ENCODE measurements at places on chromosomes 12 and 14.

DNA sequence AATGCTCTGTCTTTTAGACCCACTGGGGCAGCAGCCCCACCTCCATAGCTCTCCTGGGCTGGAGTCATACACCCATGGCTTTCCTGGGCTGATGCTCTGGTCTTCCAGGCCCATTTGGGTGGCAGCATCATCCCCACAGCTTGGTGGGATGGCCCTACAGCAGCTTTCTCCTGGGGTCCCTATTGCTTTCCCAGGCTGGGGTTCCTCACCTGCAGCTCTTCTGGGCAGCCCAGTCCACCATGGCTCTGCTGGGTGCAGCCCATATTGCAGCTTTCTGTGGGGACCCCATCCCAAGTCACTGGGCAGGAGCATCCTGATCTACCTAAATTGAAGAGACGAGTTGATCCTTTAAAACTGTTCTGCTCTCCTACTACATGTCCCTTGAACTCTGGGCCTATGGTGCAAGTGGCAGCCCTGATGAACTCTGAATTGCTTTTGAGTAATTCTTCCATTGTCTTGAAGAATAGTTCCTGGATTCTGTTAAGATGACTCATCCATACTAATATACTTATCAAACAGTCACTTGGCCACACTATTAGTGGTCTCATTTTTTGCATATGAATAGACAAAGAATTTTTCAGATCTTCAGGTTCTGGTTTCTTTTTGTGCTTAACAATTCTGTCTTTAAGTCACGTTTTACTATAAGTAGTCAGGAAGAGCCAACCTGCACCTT, 390.1 kb downstream of the DPF3 start:
- DNase-seq = no peak

DNA sequence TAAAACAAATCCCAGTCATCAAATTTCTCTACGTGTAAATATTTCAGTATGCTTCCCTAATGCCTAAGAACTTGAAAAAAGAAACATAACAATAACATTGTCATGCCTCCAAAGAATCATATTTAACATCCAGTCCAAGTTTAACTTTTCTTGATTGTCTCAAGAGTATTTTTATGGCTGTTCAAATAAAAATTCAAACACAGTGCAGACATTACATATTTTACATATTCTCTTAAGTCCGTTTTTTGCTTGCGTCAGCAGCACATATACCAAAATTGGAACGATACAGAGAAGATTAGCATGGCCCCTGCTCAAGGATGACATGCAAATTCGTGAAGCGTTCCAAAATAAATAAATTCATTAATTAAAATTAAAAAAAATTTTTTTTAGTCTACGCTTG, 23.3 kb upstream of the EEA1 start:
- no peak for DNase-seq

- DNase-seq = no peak
Measured at GRCh38 chr14:62745496-62745895, 299.8 kb downstream of the KCNH5 start.

DNA sequence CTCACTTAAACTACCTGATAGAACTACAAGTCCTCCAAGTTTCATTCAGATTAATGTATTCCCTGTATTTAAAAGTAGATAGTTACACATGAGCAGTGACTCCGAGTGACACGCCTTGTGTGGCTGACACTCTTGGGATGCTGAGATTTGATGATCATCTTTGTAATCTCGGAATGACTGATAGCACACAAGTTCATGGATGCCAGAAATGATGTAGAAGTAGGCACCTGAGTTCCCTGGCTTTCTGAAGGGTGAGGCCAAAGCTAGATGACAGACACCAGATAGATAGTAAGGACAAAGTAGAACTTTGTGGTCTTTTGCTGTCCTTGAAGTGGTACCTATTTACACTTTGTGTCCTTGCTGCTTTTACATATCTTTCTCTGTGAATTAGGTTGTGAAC, 491.2 kb downstream of the PCNX1 start:
- DNase-seq = no peak

DNA sequence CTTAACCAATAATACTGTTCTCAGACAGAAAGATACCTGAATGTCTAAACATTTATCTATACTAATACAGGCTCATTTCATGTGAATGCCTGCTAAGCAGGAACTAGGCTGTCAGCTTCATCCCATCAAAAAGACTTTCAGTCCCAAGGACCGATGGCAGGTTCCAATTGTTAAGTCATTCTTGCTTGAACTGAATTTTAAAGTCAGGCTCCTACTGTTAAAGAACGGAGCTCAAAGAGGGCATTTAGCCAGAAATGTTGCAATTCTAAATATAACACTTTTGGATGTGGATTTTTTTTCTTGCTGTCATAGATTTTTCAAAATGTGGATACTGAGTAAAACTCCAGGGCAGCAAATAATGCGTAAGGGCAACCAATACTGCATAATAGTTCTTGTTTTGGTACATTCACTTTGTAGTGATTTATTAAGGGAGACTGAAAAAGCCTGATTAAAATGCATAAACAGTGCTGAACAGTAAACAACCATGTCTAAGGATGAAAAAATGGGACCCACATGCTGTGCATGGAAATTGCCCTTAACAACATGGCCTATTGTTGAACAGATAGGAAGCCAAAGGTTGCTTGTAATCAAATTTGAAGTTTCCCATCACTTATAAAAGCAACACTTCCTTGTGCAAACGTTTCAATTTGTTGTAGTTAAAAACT, 38.6 kb upstream of the DBX2 start:
- DNase-seq = no peak

DNA sequence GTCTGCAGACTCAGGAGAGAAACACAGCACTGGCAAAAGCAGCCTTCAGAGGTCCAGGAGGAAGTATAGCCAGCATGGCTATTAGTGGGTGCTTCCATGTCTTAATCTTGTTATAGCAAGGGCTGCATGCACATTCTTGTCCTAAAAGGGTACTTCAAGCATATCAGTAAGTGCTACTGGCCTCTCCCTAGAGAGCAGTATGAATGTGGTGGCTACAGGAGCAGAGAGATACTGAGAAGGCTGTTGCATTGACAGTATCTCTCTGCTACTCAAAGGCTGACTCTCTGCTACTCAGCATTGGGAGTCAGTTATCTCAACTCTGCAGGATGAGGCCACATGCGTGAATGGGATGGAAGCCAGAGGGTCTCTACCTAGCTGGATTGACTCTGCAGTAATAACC, 2.0 kb downstream of the GARIN6 start:
- no peak for DNase-seq

- no peak for DNase-seq
Measured at GRCh38 chr14:77590845-77591485, 25.5 kb downstream of the SPTLC2 start.

DNA sequence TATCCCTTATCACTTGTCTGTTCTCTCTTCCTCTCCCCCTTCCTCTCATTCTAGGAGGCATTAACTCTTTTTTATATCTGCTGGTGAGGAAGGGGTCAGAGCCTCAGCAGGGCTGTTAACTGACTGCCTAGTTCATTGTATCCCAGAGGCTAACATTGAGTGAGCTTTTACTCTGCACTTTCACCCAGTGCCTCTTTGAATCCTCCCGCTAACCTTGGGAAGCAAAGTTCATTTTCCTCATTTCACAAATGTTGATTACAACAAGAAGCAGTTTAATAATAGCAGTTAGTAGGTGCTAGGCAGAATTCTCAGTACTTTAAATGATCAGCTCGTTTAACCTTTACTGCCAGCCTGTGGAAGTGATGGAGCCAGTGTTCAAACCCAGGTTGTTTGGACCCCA, 75.5 kb downstream of the POLR3B start:
- no peak for DNase-seq

DNA sequence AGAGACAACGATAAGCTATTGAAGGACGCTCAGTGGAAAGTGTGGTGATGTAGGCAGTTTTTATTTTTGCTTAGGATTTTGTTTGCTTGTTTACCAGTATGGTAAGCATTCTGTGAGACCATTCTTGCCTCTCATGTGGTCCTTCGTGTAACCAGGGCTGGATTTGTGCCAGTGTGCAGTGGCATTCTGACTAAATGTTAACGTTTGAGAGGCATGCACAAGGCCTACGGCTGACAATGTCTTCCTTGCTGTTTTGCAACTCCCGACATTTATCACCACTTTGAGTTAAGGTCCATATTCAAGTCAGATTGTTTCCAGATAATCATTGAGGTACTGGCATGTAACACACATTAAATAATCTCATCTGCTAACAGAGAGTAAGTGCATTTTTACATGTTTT, 102.3 kb upstream of the BCAT1 start:
- DNase-seq = no peak

GRCh38 chr12:67457778-67458665, 188.9 kb downstream of the CAND1 start:
- no peak for DNase-seq

DNA sequence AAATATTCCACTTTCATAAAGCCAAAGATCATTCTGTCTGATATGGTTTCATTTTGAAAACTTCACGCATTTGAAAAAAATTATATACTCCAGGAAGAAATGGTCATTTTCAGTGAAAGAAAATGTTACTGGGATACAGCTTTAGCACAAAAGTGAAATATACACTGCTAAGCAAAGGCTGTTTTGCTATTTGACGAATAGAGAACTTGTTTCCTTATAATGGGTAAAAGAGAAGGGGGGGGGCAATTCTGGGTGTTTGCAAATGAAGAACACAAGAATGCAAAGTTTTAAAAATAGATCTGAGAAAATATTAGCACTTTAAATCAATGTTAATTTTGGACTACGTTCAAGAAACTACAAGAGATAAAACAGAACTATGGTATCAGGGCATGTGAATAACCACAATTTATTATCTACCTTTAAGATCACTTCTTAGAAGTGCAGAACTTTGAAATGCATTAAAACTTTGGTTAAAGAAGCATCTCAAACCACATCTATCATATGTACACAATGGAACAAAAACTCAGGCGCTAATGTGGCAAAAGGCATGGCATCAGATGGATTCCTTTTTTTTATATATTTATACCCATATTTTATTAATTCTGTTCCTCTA, 51.1 kb downstream of the EFCAB11 start:
- DNase-seq = no peak

DNA sequence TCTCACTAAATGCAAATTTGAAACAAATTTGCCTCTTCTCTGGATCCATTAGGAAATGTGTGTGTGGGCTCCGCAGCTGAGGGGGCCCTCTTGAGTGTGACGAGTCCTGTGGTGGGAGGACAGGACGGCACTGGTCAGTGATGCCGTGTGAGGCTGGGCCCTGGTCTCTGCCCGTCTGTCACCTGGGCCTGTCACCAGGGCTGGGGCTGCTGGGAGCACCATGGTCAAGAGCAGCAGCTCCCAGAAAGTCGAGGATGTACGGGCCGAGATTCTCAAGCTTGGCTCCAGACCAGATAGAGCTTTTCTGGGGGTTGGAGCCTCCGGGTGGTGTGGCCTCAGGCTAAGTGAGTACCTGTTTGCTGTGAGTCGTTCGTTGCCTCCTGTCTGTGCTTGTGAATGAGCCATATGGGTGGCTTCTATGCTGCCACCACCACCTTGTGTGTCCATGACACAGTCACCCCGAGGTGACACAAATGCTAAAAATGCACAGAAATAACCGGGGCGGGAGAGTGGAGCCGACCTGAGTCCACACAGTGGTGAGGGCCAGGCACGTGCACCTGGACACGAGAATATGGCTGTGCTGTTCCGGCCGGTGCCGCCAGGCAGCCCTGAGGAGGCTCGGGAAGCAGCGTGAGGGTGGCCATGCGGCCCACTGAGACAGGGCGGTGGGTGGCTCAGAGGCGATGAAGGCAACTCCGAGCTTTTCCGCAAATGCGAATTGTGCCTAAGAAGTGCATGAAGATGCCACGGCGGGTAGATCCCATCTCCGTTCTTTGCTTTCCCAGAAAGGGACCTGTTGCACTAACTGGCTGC, 8.7 kb downstream of the PGAM5 start:
- no peak for DNase-seq

DNA sequence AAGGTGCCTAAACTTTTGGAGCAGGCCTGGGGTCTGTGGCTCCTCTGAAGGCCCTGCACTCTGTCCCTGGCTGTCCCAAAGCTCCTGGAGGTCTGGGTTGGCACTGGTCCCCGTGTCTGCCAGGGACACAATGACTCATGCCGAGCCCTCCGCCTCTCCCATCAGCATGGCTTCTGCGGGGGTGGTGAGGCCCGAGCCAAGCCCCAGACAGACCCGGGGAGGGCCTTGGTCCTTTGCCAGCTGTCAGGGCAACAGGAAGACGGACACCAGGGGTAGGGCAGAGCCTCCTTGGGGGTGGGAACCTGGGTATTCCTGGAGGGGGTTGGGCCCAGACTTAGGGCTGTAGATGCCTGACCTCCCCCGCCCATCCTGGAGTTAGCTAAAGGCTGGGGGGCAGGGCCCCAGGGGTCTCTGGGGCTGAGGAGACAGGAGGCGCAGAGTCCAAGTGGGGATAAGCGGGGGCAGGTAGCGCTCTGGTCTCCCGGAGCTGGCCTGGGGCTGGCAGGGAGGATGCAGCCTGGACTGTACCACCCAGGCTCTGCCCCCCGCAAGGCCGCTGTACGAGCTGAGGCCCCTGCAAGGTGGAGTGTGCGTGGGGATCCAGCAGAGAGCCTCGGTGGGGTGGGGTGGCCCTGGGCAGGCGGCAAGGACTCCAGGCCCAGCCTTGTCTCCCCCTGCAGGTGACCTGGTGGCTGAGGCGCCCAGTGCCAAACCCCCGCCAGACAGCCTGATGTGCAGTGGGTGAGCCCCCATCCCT, 16.4 kb upstream of the PUS1 start:
- no peak for DNase-seq

- DNase-seq = no peak
Measured at GRCh38 chr14:103273745-103274615, 60.1 kb upstream of the EIF5 start.

GRCh38 chr12:101919447-101919846, 42.1 kb downstream of the DRAM1 start:
- DNase-seq = no peak

DNA sequence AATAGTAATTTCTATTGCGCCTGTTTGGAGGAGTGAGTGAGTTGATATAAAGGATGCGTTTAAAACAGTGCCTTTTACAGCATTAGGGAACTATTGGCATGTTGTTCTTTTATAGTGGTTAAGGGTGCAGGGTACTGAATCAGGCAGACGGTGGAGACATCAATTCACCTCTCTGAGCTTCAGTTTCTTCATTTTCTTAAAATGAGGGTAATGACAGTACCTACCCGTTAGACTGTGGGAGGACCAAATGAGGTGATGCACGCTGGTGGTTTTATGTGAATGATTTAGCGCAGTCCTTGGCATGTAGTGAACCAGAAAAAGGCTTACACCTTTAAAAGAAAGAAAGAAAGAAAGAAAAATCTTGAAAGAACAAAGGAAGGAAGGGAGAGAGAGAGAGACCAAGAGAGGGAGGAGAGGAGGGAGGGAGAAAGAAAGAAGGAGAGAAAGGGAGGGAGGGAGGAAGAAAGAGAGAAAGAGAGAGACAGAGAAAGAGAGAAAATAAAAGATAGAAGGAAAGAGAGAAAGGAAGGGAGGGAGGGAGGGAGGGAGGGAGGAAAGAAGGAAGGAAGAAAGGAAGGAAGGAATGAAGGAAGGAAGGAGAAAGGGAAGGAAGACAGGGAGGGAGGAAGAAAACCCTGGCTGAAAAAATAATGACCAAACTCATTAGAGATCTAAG, 22.2 kb upstream of the CCND2 start:
- no peak for DNase-seq

DNA sequence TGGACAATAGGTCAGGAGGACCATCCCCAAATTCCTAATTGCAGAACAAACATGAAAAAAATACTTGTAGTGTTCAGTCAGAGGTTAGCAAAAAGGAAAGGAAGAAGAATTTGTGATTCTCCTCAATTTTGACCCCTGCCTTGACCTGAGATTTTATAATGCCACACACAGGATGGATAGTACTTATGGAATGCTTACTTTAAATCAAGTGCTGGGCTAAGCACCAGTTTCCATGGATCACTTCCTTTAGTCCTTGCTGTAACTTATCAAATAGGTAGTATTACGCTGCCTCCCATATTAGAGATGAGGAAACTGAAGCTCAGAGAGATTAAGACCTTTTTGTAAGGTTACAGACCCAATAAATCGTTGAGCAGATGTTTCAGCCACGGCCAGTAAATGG, 81.2 kb upstream of the OVCH1 start:
- DNase-seq = no peak
